ENCODE measurements at places on chromosomes 5 and 9. TPM values are rescaled to one million over a fixed set of nuclear protein-coding genes. Genes with fewer than 3 reads are reported as not detected.

DNA sequence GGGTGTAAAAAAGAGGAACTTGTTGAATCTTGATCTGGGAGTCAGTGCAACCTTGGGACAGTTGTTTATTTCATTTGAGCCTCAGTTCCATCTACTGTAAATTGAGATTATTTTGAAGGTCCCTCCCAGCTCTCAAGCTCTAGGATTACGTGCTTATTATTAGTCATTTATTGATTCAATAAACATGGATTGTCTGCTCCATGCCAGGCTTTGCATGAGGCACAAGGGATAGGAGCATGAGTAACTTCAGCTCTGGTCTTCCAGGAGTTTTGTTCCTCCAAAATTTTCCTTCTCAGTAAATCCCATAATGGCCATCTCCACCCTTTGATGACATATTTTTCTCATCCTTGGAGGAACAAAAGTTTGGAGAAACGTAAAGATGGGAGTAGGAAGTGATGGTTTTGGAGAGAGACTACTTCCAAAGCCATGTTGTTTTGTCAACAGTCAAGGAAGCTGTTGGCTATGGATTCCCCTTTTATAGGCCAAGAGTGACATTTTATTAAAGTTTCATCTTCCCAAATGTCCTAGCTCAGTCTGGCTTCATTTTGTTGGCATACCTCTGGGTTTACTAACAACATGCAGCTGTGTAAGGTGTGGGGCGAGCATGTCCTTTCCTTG is 244.6 kb downstream of the DMRT2 start:
- H3K4me1 ChIP-seq, result no peaks in the 10 kb centered on the region
- no peak overlapping the region for H3K27ac ChIP-seq
- H3K36me3 ChIP-seq, result no peaks in the 10 kb centered on the region

- no peaks in the 10 kb centered on the region for H3K4me1 ChIP-seq
- H3K4me3 ChIP-seq, result no peak overlapping the region
- H3K27ac ChIP-seq, result no peak overlapping the region
- H3K36me3 ChIP-seq, result no peaks in the 10 kb centered on the region
- no peaks in the 10 kb centered on the region for H3K27me3 ChIP-seq
- DNase-seq, result no peak
Observed at GRCh38 chr5:78540335-78541085, 108.1 kb downstream of the LHFPL2 start.

DNA sequence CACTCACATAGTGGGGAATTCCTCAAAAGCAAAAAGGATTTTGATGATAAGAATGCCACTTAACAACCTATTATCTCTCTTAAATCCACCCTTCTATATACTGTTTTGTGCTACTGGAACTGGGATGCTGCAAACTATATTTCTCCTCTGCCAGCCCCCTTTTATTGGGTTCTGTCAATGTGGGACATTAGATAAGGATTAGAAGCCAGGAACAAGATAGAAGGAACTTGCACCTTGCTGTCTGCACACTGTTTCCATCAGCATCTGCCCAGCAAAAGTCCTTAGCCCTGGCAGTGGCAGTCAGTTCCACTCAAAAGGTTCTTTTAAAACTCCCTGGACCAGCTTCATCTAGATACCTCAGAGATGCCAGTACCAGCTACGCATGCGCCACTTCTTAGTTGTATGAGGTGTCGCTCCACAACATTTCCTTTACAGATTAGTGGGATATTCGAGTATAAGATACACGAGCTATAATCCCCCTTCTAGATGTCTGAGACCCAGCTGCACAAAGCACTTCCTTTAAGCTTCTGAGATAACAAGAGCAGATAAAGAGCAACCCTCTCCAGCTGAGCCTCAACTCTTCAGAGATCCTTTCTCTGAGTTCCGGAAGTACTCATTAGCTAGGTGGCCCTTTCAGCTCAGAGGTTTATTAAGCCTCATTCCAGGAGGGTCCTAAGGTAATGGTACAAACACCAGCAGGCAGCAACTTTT is 45.3 kb downstream of the CERT1 start:
- H3K36me3 ChIP-seq, result peaks cover 22% of the 10 kb centered on the region
- DNase-seq, result no peak
- H3K4me3 ChIP-seq, result no peak overlapping the region

- no peak overlapping the region for H3K27ac ChIP-seq
- H3K27me3 ChIP-seq, result no peaks in the 10 kb centered on the region
- peaks cover 40% of the 10 kb centered on the region for H3K36me3 ChIP-seq
- DNase-seq, result no peak
Observed at GRCh38 chr5:98880598-98880997, 48.2 kb downstream of the CHD1 start.

GRCh38 chr5:144194144-144194543 is 23.5 kb downstream of the KCTD16 start:
- H3K4me1 ChIP-seq, result peaks cover 9% of the 10 kb centered on the region
- no peak overlapping the region for H3K4me3 ChIP-seq
- H3K27ac ChIP-seq, result no peak overlapping the region
- DNase-seq, result no peak
- H3K36me3 ChIP-seq, result no peaks in the 10 kb centered on the region

DNA sequence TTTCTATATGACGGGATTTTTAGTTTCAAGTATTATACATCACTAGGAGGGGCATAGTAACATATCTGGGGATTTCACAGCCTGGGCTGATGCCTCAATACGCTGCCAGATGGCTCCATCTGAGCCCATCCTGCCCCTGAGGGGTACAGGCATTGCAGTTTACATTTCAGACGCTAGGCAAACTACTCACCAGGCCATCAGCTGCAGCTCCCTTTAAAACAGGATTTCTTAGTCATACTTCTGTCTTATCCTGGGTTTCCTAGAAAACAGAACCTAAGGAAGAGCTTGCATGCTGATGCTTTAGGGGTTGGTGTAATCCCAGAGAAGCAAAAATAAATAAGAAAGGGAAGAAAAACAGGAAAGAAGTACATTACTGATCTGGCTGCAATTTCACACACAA is 372.8 kb upstream of the PIK3R1 start:
- H3K4me1 ChIP-seq, result no peaks in the 10 kb centered on the region
- no peak for DNase-seq
- H3K27ac ChIP-seq, result no peak overlapping the region
- H3K4me3 ChIP-seq, result no peak overlapping the region
- no peaks in the 10 kb centered on the region for H3K36me3 ChIP-seq

DNA sequence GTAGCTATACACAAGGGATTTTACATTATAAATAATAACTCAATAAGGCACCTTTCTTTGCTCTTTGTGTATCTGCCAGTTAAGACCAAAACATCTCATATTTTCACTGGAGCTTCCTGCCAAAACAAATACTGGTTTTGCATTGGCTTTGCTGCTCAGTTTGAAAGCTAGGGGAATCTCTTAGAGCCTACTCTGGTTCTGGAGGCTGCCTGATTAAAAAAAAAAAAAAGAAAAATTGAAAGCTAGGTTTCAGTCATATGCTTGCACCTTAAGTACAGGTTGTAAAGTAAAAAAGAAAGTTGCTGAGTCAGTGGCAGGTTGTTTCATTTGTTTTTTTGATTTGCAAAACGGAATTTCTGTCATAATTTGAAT is 2.3 kb downstream of the DENND4C start:
- no peak overlapping the region for H3K27ac ChIP-seq
- no peaks in the 10 kb centered on the region for H3K27me3 ChIP-seq
- H3K4me1 ChIP-seq, result peaks cover 22% of the 10 kb centered on the region
- no peaks in the 10 kb centered on the region for H3K36me3 ChIP-seq
- no peak overlapping the region for H3K4me3 ChIP-seq
- DNase-seq, result peak; percentile 24

- H3K27me3 ChIP-seq, result no peaks in the 10 kb centered on the region
- no peak overlapping the region for H3K4me3 ChIP-seq
- no peak overlapping the region for H3K27ac ChIP-seq
- peaks cover 8% of the 10 kb centered on the region for H3K4me1 ChIP-seq
- no peak for DNase-seq
Observed at GRCh38 chr5:143892271-143892670, 80.3 kb downstream of the HMHB1 start.

DNA sequence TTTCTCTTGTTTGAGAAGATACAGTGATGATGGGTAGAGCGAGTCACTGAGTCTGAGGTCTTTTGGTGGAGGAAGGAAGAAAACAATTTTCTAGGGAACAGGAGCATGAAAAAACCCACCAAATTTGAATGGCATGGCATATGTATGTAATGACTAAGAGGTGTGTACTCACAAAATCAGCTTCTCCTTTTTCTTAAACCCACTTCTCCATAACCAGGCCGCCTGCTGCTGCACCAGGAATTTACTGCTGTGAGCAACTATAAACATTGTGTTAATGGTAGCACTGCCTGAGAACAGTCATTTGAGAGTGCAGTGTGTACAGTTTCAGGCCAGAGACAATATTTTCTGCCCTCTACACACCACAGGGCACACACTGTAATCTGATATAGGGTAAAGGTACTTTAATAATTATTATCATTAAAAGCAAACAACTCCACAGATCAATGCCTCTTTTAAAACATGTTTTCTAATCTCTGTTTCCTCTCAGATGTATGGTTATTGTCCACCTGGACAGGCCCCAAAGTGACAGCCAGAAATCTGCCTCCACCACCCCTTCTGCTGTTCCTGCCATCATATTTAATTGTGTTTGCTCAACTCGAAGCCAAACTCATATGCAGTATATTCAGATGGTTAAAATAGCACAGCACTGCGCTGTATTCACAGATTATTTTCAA is 241.6 kb downstream of the KIAA0825 start:
- H3K4me1 ChIP-seq, result no peaks in the 10 kb centered on the region
- H3K27me3 ChIP-seq, result no peaks in the 10 kb centered on the region
- H3K36me3 ChIP-seq, result no peaks in the 10 kb centered on the region
- no peak overlapping the region for H3K27ac ChIP-seq

DNA sequence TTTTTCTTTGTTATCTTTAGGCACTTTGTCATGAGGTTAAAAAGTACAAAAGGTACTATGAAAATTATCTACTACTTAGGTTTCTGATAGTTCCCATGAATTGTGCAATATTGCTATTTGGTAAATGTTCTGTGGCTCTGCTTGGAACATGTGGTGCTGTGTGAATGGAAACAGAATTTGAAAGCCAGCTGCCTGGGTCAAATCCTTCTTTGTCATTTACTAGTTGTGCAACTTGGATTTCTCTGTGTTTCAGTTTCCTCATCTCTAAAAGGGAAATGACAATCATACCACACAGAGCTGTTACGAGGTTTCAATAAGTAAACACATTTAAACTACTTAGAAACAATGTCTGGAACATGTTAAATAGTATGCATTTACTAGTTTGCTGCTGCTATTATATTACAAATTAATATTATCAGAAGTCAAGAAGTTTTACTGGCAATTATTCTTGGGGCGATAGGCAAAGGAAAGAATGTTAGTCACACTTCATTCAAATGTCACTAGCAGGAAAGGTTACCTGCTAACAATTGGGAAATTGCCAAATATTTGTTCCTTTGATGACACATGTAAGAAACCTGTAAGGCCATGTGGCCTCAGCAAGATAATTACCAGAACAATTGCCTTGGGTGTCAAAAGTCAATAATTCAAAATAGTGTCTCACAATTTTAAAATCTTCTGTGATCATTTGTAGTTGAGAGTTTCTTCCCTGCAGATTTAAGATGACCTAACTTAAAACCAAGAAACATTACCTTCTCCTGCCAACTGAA is 184.8 kb downstream of the KIAA0825 start:
- peaks cover 2% of the 10 kb centered on the region for H3K36me3 ChIP-seq
- H3K4me3 ChIP-seq, result no peak overlapping the region
- H3K27me3 ChIP-seq, result no peaks in the 10 kb centered on the region
- DNase-seq, result no peak

DNA sequence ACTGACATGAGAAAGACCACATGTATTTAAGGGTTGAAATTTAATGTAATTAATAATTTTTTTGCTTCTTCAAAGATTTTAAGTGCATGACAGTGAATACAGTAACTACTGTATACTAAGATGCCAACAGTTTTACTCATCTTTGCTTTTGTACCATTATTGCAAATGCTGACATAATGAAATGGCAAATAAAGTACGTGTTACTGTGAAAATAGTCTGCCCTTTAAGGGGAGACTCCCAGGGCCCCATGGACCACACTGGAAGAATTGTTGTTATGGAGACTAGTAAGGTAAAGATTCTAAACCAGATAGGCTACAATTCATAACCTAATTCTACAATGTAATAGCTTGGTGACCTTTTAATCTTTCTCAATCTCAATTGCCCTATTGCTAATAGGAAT is 84.7 kb downstream of the NR3C1 start:
- no peak overlapping the region for H3K4me3 ChIP-seq
- no peak overlapping the region for H3K27ac ChIP-seq
- peaks cover 9% of the 10 kb centered on the region for H3K36me3 ChIP-seq
- DNase-seq, result no peak
- H3K27me3 ChIP-seq, result no peaks in the 10 kb centered on the region
- H3K4me1 ChIP-seq, result peaks cover 59% of the 10 kb centered on the region

GRCh38 chr9:21336457-21336856 is 1.3 kb upstream of the KLHL9 start:
- peak overlapping the region; percentile 53 for H3K4me3 ChIP-seq
- H3K27ac ChIP-seq, result no peak overlapping the region

GRCh38 chr9:109770101-109770500 is 9.9 kb upstream of the PALM2AKAP2 start:
- peaks cover 20% of the 10 kb centered on the region for H3K27me3 ChIP-seq
- no peaks in the 10 kb centered on the region for H3K36me3 ChIP-seq
- H3K27ac ChIP-seq, result no peak overlapping the region
- no peak for DNase-seq
- no peaks in the 10 kb centered on the region for H3K4me1 ChIP-seq

- no peaks in the 10 kb centered on the region for H3K4me1 ChIP-seq
- no peak overlapping the region for H3K27ac ChIP-seq
- no peak for DNase-seq
- no peaks in the 10 kb centered on the region for H3K36me3 ChIP-seq
- peaks cover 5% of the 10 kb centered on the region for H3K27me3 ChIP-seq
- no peak overlapping the region for H3K4me3 ChIP-seq
Observed at GRCh38 chr9:114522847-114523246, 17.6 kb upstream of the WHRN start.

GRCh38 chr9:69445251-69445650 is 120.2 kb downstream of the ENTREP1 start:
- no peaks in the 10 kb centered on the region for H3K27me3 ChIP-seq
- H3K36me3 ChIP-seq, result no peaks in the 10 kb centered on the region
- H3K4me3 ChIP-seq, result no peak overlapping the region
- H3K4me1 ChIP-seq, result no peaks in the 10 kb centered on the region
- H3K27ac ChIP-seq, result no peak overlapping the region
- no peak for DNase-seq

DNA sequence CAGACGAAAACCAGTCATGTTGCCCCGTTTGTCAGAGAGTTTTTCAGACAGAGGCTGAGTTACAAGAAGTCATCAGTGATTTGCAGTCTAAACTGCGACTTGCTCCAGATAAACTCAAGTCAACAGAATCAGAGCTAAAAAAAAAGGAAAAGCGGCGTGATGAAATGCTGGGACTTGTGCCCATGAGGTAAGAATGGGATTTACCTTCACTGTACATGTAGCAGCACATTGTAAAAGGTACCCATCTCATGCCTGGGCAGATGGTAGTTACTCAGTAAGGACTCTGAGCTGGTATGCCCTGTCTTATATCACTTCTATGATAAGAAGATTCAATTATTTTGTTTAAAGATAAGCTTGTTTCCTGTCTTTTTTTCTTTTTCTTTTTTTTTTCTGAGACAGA is 38.8 kb downstream of the RAD50 start:
- no peak overlapping the region for H3K4me3 ChIP-seq
- no peak for DNase-seq
- peaks cover 40% of the 10 kb centered on the region for H3K36me3 ChIP-seq
- no peaks in the 10 kb centered on the region for H3K4me1 ChIP-seq

SLC6A3 gene
- total RNA-seq, result not detected

RGMB gene
- 5.0 TPM for total RNA-seq

RLN2 gene
- total RNA-seq, result 4.0 TPM

GTF2H2C gene
- total RNA-seq, result 38.2 TPM

SHROOM1 gene
- 0.21 TPM for total RNA-seq

C5orf52 gene
- not detected for total RNA-seq

IL4 gene
- total RNA-seq, result not detected

NTNG2 gene
- 0.52 TPM for total RNA-seq

JADE2 gene
- total RNA-seq, result 78.4 TPM

ADGRV1 gene
- total RNA-seq, result not detected

ADAMTS19 gene
- not detected for total RNA-seq

ZNF658 gene
- total RNA-seq, result 1.1 TPM

MYORG gene
- 1.1 TPM for total RNA-seq

Data from activated naive CD4-positive, alpha-beta T cell treated with anti-CD3 and anti-CD28 coated beads for 36 hours (primary cell).